CD4-positive, alpha-beta T cell treated with Interleukin-12 subunit alpha and Interleukin-12 subunit beta, for 1 hour (primary cell): ENCODE measurements at places on chromosomes 13 and 19.

GRCh38 chr19:33264881-33265445 is 37.4 kb downstream of the CEBPA start:
- DNase-seq: no peak

GRCh38 chr19:16778796-16779411 is 50.3 kb upstream of the SIN3B start:
- DNase-seq: peak; percentile 53

DNA sequence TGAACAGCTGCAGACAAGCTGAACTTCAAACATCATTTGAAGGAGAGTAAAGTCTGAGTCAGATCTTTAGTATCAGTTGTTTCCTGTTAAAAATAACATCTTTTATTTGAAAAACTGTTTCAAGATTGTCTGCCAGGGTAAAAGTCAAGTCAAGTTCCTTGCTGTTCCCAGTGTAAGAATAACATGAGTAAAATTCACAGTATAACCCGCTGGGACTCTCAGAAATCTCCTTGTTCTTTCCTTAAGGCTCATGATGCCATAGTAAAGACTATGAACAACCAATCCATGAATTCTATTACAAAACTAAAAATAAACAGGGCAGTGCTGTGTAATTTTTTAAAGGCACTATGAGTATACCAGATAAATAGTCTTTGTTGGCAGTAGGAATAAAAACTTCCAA is 112.9 kb downstream of the IRS2 start:
- no peak for DNase-seq

- no peak for DNase-seq
Observed at GRCh38 chr13:103466761-103467160, 400.5 kb upstream of the SLC10A2 start.

DNA sequence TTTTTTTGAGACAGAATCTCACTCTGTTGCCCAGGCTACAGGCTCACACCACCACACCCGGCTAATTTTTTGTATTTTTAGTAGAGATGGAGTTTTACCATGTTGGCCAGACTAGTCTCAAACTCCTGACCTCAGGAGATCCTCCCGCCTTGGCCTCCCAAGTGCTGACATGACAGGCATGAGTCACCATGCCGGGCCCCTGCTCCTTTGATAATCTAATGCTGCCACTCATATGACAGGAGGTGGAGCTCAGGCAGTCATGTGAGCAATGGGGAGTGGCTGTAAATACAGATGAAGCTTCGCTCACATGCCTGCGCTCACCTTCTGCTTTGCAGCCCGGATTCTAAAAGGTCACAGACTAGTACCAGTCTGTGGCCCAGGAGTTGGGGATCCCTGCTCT is 25.1 kb downstream of the ARHGEF18 start:
- no peak for DNase-seq

GRCh38 chr13:49615836-49616675 is 12.3 kb upstream of the ARL11 start:
- no peak for DNase-seq

- no peak for DNase-seq
Observed at GRCh38 chr13:21917086-21918015, 246.5 kb downstream of the FGF9 start.

DNA sequence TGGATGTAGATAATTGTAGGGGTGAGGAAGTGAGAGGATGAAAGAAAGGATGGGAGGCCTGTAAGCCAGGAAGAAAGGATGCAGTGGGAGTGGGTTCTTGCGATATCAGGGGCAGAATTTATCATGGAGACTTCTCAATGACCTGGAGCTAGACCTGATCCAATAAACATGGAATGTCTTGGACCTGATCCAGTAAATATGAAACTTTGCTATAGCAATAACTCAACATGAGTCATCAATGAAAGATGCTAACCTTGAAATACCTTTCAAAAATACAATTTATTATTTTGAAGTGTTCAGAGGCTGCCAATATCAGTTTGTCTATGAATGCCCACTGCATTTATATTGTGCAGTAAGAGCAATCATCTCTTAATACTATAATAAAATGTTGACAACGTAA is 279.5 kb downstream of the POU4F1 start:
- no peak for DNase-seq

GRCh38 chr13:42592915-42593900 is 19.3 kb downstream of the TNFSF11 start:
- no peak for DNase-seq

DNA sequence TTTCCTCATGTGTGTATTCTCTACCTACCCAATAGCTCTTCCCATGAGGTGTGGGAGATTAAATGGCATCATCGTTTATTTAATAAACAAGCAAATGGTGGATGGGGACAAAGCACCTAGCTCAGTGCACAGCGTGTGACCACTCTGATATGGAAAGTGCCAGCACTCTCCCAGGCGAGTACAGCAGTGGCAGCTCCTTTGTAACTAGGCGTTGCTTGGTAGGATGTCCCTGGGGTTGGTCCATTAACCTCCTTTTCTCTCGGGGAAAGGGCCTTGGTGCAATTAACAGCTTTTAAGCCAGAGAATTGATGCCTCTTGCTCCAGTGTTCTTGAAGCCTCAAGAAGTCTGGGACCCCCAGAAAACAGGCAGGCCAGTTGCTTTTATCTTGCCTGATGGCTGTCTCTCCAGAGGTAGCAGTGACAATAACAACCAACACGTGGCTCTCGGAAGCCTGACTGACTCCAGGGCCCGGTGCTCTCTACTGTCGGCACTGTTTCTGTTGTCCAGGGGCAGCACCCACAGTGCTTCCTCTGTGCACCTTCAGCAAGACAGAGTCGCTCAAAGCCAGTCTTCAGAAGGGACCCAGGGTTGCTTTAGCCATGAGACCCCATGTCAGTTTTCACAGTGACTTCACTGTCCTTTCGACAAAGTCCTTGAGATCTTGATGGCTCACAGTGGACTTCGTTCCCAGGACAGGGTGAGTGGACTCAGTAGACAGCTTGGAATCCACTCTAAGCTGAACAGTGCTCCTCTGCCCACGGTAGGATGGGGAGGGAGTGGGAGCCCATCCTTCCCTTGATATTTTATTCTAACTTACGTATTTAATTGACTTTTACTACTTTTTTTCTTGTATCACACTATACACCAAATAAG is 33.9 kb upstream of the NPAS1 start:
- DNase-seq: no peak

DNA sequence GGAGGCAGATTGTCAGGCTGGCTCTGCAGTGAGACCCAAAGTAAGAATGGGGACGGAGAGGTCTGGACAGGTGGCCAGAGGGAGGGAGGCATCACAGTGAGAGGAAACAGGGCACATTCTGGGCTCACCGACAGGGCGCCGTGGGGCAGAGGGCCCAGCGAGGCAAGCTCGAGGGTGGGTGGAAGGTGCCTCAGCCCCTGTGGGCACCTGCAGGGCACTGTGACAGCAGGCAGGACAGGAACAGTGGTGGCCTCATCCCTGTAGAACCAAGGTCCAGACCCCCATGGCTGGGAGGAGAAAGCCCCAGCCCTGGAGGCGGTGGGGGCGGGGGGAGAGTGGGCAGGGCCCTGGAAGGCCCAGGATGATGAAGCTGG is 27.7 kb downstream of the PIP5K1C start:
- DNase-seq: no peak
